ENCODE measurements at places on chromosomes 2 and 18.

GRCh38 chr2:178284613-178285286, 90.4 kb downstream of the OSBPL6 start:
- DNase-seq = no peak

DNA sequence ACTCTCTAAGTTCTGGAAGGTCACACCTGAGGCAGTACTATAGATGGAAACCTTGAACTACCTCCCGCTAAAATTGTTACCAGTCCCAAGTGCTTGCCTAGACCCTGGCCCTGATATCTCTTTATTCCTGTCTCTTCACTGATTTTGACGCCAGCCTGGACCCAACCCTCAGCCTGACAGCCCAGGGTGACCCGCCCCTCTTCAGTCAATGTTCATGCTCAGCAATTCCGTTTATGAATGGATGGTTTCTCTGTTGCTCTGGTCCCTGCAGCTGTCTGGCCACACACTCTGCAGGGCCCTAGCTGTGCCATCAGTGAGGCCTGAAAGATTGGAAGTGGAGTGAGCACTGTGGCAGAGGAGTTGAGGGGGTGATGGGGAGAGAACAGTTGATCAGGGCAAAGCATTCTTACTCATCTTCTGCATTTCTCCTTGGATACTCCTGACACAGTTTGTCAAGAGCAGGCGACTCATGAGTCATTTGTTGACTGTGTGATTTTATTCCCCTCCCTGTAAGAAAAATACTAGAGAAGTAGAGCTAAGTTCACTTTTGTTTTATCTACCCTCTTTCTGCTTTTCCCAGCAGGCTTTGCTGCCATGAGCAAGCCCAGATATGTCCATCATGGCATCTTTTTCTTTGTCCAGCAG, 46.0 kb downstream of the NPAS2 start:
- no peak for DNase-seq

GRCh38 chr2:183656121-183656520, 531.9 kb downstream of the NUP35 start:
- DNase-seq = no peak

DNA sequence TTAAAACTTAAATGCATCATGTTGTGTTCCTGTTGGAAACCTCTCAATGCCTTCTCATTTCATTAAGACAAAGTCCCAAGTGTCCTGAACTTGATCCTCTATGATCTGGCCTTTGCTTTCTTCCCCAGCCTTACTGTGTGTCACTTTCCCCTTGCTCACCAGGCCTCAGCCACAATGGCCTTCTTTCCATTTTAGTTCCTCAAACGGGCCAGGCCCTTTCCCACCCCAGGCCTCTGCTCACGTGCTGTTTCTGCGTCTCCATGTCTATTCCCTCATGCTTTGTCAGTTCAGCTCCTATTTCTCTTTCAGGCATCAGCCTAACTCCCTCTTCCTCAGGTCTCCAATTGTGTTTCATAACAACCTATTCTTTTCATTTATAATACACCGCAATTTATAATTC, 19.5 kb downstream of the CXCR4 start:
- DNase-seq = no peak

- no peak for DNase-seq
Measured at GRCh38 chr2:202043475-202043874, 9.8 kb downstream of the FZD7 start.

DNA sequence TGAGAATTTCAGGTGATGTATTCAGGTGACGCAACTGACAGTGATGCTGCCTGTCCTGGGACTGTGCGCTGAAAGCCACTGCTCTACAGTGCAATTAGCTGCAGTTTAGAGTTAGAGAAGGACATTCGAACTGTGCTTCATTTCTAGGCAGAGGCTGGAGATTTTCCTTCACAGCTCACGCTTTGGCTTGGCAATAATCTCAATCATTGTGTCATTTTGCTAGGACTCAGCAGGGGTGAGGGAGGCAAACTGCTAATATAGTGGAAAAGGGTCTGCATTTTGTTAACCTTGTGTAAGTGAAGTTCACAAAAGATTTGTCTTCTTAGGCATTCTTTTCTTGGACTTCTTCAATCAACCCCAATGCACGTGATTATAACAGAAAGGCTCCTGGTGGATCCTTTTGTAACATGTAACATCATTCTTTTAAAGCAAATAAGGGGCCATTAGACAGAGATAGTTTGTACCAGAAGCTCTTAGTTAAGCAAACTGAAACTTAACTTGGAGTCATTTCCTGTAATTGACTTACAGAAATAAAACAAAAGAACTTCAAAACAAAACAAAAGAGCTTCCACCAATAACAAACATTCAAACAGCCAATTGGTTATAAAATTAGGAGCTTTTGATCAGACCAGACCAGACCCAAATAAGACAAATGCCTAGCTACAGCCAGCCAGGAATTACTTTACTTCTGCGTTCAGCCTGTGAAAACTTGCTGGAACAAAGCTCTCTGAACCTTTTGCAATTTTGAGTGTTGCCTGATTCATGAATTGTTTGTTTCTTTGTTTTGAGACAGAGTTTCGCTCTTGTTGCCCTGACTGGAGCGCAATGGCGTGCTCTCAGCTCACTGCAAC, 1376.3 kb upstream of the CELF4 start:
- no peak for DNase-seq

GRCh38 chr2:202064171-202064880, 8.7 kb upstream of the KIAA2012 start:
- no peak for DNase-seq

GRCh38 chr2:10614939-10615338, 74.8 kb downstream of the NOL10 start:
- no peak for DNase-seq

- no peak for DNase-seq
Measured at GRCh38 chr2:234290671-234291070, 206.2 kb downstream of the ARL4C start.

- DNase-seq = no peak
Measured at GRCh38 chr2:8248623-8248957, 433.3 kb upstream of the ID2 start.

DNA sequence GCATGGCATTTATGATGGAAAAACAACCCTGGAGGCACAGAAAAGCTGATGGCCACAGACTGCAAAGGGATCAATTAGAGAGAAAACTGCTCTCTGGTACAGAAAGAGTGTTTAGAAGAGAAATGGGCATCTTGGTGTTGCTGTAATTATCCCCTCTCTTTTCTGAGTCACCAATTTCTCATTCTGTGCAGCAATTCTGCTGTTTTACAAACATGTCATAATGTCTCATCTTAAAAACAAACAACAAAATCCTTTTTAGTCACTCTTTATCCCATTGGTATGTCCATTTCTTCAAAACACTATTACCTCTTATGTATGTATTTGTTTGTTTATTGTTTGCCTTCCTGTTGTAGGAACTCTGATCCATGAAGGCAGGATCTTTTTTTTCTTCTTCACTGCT, 73.9 kb upstream of the HK2 start:
- no peak for DNase-seq

DNA sequence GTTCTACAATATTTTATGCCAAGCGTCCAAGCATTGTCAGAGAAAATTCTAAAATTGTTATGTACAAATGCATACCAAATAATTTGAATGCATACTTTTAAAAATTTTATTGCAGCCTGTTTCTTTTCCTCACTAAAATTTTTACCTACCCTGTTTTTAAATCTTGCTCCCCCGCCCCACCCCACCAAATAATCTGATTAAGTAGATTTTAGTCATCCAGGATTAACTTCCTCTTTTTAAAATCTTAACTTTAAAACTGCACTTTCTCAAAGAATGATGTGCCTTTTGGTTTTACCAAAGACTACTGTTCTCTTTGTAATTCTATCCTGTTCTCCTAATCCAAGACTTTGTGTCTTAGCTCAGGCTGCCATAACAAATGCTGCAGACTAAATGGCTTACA, 269.4 kb upstream of the FN1 start:
- no peak for DNase-seq

DNA sequence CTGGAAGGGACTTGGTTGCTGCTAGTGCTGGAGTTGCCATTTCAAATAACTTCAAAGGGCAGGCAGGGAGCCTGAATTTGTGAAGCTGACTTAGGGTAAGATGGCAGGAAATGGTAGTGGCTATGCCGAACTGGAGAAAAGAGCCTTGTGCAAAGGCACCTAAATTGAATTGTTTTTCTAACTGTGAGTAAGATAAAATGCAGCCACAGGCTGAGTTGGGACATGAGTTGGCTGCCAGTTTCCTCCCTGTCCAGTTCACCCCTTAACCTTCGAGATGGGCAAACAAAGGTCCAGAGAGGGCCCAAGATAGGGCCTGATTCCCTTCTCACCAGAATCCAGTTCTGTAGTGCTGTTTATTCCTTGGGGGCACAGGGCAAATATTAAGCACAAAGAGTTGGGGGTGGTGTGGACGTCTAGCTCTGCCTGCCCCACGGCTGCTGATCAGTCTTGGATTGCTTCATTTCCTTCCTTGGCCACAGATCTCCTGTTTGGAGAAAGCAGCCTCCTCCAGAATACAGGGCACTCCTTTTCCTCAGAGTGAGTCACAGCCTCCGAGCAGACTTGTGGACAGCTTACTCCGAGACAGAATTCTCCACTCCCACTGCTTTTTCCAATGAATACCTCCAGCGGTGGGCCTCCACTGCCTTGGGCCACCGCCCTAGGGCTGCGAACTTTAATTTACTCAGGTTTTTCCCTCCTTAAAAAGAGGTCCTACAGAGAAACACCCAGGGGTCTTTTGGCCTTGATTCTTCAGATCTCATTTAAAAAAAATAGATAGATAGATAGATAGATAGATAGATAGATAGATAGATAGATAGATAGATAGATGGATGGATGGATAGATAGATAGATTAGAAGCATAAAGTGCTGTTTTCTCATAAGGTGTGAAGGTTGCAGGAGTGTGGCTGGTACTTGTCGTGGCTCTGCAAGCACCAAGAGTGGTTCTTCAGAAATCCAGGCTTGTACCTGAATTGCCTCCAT, 18.4 kb upstream of the SLC20A1 start:
- DNase-seq = no peak

DNA sequence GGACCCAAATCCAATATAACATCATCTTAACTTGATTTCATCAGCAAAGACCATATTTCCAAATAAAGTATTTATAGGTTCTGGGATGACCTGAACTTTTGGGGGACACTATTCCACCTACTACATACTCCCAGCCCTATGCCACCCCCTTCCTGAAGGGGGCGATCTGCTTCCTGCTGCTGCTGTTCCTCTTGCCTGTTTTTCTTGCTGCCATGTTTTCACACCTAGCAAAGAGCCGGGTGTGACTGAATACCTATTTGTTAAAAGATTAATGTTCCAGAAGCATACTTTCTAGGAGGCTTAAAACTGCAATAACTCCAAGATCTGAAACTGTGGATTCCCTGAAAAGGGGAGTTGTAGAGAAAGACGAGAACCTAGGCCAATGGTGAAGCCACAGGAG, 89.7 kb downstream of the ICOS start:
- no peak for DNase-seq

DNA sequence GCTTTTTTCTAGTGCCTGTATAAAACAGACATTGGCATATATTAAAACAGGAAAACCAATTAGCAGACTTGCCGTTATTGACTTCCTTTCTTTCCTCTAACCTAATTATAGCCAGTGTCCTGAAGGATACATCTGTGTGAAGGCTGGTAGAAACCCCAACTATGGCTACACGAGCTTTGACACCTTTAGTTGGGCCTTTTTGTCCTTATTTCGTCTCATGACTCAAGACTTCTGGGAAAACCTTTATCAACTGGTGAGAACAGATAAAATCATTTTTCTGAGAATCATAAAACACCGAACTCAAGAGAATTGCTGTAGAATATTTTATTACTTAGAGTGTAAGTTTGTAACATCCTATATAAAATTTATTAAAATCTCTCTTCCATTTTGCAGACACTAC, 74.3 kb downstream of the SCN2A start:
- DNase-seq = no peak

- DNase-seq = no peak
Measured at GRCh38 chr2:215277944-215278343, 33.9 kb upstream of the ATIC start.

DNA sequence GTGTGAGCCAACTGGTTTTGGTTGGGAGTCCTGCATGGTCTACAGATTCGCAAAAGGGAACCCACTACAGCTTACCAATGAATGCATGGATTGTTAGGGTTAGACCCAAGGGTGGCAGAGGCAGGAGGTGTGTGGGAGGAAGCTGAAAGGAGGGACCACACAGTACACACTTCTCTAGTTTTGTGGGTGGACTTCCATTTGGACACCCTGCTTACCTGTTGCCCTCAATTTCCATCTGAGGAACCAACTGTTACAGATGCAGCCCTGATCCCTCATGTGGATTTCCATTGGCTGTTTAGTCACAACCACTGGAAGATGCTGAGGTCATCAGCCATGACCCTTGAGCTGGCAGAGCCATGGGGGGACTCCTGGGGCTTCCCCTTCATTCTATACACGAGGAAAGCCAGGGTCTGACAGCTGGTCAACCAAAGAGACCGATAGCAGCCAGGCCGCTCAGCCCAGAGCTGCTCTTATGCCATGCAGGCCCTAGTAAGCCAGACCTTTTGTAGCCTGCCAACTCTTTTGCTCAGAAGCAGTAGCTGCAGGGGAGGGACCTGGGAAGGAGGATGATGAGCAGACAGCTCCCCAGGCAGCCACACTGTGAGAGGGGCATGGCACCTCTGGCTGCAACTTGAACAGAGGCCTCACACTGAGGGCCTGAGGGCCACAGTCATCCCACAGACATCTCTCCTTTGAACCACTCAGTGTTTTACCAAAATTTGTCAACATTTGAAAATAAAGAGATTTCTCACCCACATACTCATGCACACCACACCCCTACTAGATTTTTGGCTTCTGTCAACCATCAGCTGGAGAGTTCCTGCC, 162.1 kb downstream of the SETBP1 start:
- no peak for DNase-seq

- no peak for DNase-seq
Measured at GRCh38 chr2:151824886-151825285, 3.3 kb downstream of the ARL5A start.

GRCh38 chr2:127735044-127735443, 33.7 kb downstream of the SFT2D3 start:
- DNase-seq = no peak
